ENCODE measurements at places on chromosomes 16 and 17. TPM values are rescaled to one million over a fixed set of nuclear protein-coding genes. Genes with fewer than 3 reads are reported as not detected.

DNA sequence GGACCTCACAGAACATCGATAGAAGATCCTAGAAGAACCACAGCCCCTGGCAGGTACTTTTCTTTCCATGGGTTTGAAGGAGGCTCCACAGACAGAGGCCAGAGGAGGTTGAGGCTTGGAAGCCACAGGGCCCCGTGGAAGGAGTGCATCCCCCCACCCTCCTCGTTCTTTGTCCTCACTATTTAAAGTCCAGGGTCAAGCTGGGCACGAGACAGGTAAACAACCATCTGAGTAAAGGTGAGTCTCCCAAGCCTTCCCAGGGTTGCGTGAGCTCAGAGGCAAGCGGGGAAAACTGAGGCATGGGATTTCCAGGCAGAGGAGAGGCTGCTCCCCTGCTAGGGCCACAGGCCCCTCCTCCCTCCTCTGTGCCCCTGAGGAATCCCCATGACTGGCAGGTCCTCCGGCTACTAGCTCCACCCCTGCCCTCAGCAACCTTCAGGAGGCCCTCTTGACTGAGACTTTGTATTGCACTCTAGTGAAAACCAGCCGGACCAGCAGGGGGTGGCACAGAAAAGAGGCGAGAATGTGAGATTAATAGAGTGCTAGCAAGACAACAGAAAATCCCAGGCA, 927 bp upstream of the SULT1A2 start:
- no peak overlapping the region for H3K4me3 ChIP-seq
- H3K4me1 ChIP-seq = no peaks in the 10 kb centered on the region
- no peak overlapping the region for H3K27ac ChIP-seq
- no peaks in the 10 kb centered on the region for H3K27me3 ChIP-seq

EVPL gene
- 0.16 TPM for total RNA-seq

EME2 gene
- 23.7 TPM for total RNA-seq

BOLA2B gene
- 31.3 TPM for total RNA-seq

ZNF778 gene
- total RNA-seq = 12.7 TPM

ZNF629 gene
- total RNA-seq = 13.4 TPM

NPIPA2 gene
- 12.7 TPM for total RNA-seq

- H3K4me3 ChIP-seq = no peak overlapping the region
- H3K27ac ChIP-seq = no peak overlapping the region
- no peak for DNase-seq
- H3K4me1 ChIP-seq = no peaks in the 10 kb centered on the region
Observed at GRCh38 chr17:80026359-80027042, 9.2 kb downstream of the TBC1D16 start.

SCN4A gene
- total RNA-seq = 1.5 TPM

GRCh38 chr17:59815965-59816364, 76.8 kb downstream of the TUBD1 start:
- no peaks in the 10 kb centered on the region for H3K27me3 ChIP-seq
- no peak for DNase-seq
- no peak overlapping the region for H3K27ac ChIP-seq
- H3K4me1 ChIP-seq = no peaks in the 10 kb centered on the region

- H3K4me3 ChIP-seq = no peak overlapping the region
- no peak for DNase-seq
- no peaks in the 10 kb centered on the region for H3K27me3 ChIP-seq
- peaks cover 2% of the 10 kb centered on the region for H3K36me3 ChIP-seq
- no peaks in the 10 kb centered on the region for H3K4me1 ChIP-seq
Observed at GRCh38 chr17:1347589-1348323, 52.3 kb downstream of the YWHAE start.
